ENCODE measurements at places on chromosomes 16 and 17. TPM values are rescaled to one million over a fixed set of nuclear protein-coding genes. Genes with fewer than 3 reads are reported as not detected.

DNA sequence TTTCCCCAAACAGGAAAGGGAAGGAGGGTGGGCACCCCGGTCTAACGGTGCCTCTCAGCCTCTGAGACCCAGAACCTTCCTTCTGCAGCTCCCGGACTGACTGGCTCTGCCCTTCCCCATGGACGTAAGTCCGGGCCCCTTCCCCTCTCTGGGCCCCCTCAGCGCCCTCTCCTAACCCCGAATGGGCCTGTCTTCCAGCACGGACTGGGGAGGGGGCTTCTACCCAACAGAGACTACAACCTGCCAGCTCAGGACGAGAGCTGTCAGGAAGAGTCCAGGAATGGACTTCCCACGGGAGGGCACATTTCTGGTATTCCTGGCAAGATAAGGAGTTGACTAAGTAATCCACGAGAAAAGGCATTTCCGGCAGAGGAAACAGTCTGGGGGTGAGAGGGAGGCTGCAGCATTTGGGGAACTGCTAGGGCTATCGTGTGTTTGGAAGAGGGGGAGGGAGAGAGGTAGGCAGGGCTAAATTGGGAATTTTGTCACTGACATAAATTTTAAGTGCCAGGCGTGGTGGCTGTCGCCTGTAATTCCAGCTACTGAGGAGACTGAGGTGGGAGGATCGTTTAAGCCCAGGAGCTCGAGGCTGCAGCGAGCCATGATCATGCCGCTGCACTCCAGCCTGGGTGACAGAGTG lies 12.1 kb upstream of the ALDOA start:
- no peak for DNase-seq

GRCh38 chr16:51877686-51878085 lies 669.3 kb downstream of the TOX3 start:
- DNase-seq, result no peak

- no peak for DNase-seq
Observed at GRCh38 chr17:67335245-67335835, 31.0 kb downstream of the PSMD12 start.

The VMO1 gene
- total RNA-seq, result not detected

The ATP2A1 gene
- total RNA-seq, result 1.9 TPM

- no peak for DNase-seq
Observed at GRCh38 chr17:17712268-17712924, 31.1 kb downstream of the RAI1 start.

DNA sequence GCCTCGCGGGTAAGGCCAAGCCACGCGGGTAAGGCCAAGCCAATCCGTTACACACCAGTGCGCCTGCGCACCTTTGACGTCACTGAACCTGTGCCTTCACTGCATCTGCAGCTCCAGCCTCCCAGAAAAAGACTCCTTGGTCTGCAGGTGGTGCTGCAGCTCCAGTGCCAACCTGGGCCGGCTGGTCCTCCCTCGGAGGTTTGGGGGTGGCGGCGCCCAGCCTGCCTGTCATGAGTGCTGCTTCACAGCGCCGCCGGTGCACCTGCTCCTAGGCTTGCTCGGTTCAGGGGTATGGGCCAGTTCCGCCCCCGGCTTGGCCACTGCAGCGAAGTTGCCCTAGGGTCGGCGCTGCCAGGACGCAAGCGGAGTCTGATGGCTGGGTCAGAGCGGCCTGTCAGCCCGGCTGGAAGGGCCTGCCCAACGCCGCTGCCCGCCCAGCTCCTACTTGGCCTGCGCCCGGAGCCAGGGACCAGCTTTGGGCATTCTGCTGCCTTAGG lies 146.6 kb downstream of the USP22 start:
- peak; percentile 23 for DNase-seq

The SEPTIN1 gene
- total RNA-seq, result 193 TPM

The ABCA6 gene
- total RNA-seq, result 0.16 TPM

- DNase-seq, result no peak
Observed at GRCh38 chr16:75010427-75010826, 11.6 kb downstream of the ZNRF1 start.

DNA sequence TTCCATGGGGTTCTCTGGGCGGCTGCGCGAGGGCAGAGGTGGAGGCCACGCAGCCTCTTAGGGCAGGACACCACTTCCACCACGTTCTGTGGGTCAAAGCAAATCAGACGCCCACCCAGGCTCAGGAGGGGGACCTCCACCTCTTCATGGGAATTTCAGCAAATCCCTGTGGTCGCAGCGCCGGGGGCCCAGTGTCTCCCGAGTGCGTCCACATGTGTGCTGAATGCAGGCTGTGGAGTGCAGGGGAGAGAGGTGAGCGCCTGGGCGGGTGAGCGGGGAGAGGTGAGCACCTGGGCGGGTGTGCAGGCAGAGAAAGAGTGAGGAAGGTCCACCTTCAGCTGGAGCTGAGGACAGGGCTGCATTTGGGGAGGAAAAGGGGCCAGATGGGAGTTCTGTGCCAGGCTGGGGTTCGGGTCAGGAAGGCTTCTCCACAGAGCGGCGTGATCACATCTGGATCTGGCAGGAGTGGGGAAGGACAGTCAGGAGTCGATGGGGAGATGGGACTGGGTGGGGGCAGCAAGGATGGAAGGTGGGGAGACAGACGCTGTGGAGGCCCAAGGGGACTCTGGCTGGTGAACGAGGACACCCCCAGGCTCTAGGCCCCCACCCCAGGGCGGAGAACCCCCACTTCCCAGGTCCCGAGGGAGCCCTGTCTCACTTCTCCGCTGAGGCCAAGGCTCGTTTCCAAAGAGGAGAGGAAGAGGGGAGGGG lies 36.8 kb upstream of the CBFA2T3 start:
- no peak for DNase-seq

The TVP23B gene
- total RNA-seq, result 44.4 TPM
